ENCODE measurements at places on chromosomes 7 and 10.

DNA sequence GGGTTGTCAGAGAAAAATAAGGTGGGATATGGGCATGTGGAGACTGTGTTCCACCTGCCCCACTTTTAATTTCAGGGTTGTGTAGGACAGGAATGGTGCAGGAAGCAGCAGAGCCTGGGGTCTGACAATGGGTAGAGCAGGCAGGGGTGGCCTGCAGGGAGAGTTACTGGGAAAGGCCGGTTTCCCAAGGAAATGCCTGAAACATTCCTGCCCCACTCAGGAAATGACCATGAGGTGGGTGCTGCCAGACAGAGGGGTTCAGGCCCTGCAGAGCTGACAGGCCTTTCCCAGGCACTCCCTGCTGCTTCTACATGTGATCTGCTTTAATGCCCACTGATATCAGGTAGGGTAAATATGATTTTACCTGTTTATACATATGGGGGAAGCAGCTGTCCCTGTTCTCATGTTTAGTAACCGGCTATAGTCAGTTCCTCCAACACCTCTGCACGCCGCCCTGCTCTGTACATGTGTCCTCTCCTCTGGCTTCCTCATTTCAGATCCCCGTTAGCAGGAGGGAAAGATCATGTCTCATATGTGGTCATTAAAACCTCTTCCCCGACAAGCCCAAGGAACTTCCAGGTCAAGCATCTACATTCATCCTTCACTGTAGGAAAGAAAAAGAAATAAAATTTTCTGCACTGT is 118.6 kb upstream of the PRSS58 start:
- DNase-seq, result no peak

GRCh38 chr10:103232772-103233488 is 12.8 kb upstream of the RPEL1 start:
- DNase-seq, result no peak

DNA sequence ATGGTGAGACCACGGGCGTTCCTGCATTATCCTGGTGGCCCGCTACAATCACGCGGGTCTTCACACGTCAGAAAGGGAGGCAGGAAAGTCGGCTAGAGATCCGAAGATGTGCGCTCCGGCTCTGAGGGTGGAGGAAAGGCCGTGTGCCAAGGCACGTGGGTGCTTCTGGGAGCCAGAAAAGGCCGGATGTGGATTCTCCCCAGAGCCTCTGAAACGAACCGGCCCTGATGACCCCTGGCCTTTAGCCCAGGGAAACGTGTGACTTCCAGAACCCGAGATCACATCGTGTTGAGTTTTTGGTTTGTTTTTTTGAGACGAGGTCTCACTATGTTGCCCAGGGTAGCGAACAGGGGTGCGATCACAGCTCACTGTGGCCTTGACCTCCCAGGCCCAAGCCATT is 244.2 kb downstream of the ELFN1 start:
- DNase-seq, result no peak

GRCh38 chr10:71725998-71726579 is 6.5 kb upstream of the C10orf105 start:
- peak; percentile 81 for DNase-seq

DNA sequence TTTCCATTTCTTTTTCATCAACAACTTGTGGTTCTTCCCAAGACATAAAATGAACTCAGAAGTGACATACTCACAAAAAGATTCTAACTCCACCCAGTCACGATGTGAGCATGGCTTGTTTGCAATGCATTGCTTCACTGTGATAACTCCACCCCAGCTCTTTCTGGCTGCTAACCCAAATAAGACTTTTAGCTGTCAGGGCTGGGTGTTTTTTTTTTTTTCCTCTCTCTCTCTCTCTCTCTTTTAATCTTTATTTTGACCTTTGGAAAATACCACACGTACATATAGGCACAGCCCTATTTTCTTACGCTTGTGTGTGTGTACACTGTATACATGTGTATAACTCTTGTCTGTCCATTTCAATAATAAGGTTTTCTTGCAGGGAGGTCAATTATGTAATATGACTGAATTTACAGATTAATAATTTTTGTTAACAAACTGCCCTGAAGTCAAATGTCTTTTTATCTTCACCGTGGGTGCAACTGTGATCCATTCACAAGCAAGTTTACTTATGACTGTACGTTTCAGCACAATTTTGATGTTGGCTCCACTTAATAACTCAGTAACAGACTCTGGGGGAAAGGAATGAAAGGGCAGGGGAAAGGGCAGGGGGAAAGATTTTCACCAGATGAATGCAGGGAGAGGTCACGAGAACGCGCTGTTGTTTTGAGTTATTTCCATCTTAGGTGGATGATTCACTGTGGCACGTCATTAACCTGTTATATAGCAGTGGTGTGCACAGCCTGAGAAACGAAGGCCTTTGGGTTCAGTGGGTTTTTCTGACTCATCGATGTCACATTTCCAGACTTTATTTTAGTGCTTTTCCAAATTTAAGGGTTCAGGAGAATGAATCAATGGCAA is 49.1 kb downstream of the APBB1IP start:
- peak; percentile 75 for DNase-seq

- DNase-seq, result no peak
Measured at GRCh38 chr7:38855867-38856266, 53.1 kb downstream of the VPS41 start.

DNA sequence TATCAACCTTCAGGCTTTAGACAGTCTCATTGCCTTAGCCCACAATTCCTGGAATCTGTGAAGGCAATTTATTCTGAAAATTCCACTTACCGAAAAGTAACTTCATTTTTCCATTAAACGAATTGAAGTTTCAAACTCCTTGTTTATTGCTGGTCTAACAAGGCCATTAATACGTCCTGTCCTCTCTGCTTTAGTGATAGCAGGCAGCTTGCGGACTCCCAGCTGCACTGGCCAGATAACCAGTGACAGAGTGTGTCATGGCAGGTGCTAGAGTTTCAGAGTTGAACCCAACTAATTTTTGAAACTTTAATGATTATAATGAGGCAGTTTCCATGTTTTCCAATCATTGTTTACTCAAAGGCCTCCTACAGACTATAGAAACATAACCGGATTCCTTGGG is 31.1 kb downstream of the LOXL4 start:
- DNase-seq, result no peak

DNA sequence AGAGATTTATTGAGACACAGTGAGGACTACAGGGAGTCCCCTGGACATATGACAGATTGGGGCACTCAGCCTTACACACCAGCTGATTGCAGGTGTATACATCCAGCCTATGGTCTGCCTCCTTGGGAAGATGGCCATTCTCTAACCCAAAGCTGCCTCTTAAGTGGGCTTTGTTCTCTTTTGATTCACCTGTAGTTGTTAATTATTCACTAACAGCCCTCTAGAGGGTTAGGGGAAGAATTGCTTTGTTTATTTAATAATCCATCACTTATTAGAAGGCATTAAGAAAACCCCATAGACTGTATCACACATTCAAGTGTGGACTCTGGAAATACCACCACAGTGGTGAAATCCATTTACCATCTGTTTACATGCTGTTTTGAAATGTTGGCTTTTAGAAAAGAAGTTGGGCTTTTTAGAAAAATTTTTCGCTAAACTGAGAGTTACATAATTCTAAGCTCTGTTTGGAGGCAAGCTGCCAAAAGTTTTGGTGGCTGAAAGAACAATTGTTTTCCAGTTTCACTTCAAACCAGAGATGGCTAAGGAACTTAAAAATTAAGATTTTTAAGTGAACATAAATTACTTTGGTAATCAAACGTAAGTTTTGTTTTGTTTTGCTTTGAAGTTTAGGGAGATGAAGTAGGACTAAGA is 379.1 kb downstream of the ADRA2A start:
- DNase-seq, result no peak

- DNase-seq, result no peak
Measured at GRCh38 chr10:119424258-119424975, 118.1 kb downstream of the RGS10 start.

DNA sequence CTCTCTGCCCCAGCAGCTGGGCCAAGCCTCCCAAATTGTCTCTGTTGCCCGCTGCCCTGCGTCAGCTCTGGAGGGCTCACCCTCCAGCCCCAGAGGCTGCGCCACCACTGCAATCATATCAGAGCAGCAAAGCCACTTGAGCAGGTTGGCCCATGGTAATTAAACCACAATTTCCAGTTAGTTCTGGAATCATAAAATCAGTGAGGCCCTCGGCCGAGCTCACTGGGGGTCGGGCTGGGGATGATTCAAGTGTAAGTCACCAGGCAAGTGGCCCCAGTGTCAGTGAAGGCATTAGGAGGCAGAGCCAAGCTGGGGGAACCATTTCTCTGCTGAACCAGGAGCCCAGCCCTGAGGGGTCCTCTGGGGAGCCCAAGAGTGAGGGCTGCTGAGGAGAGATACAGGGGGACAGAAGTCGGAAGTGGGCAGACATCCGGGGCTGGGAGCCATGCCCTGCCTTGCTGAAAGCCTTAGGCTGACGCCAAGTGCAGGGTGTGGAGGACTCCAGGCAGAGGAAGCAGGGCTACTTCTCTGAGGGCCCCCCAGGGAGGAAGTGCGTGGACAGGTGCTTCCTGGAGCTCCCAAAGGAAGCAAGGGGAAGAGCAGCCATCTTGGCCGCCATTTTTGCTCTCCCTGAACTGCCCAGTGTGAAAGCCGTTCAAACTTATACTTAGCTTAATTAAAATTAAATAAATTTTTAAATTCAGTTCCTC is 29.5 kb upstream of the SLC29A3 start:
- no peak for DNase-seq

- no peak for DNase-seq
Measured at GRCh38 chr7:51850126-51850525, 533.5 kb upstream of the COBL start.

GRCh38 chr7:108809356-108809755 is 239.7 kb downstream of the DNAJB9 start:
- DNase-seq, result no peak

GRCh38 chr7:70640266-70640833 is 491.6 kb upstream of the GALNT17 start:
- DNase-seq, result no peak

- no peak for DNase-seq
Measured at GRCh38 chr7:77482015-77482414, 55.1 kb upstream of the PTPN12 start.

Measured in activated T-cell treated with anti-CD3 and anti-CD28 coated beads for 24 hours (primary cell).